Right lobe of liver (tissue), 6 donors: ENCODE measurements at places on chromosomes 7 and 10. TPM values are rescaled to one million over a fixed set of nuclear protein-coding genes. Genes with fewer than 3 reads are reported as not detected.

DNA sequence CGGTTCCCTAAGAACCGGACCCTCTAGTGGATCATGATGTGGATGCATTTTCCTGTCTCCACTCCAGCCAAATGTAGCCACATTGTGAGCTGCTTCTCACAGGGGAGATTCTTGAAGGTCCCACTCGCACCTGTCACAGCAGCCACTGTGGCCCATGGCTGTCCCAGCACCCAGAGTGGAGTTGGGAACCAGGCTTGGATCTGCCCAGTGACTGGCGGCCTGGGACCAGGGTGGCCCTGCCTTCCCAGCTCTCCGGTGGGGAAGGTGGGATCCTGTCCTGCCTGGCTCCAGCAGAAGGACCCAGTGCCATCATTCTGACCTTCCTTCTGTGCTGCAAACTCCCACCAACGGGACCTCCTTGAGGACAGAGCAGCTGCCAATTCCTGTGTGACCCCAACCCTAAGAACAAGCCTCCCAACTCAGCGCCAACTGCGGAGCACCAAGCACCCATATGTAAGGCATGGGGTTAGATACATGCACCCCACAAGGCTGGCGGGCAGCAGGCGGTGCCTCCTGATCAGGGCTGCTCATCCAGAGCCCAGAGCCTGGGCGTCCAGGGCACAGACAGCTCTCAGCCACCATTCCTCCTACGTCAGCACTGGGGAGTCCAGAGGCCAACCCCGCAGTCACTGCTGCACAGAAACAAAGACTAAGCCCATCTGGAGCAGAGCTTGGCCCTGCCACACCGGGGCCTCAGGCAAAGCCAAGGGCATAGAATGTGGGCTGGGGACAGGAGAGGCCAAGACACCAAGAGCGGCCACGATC, 28.8 kb downstream of the EBF3 start:
- no peak overlapping the region for H3K27ac ChIP-seq
- H3K4me1 ChIP-seq, result no peaks in the 10 kb centered on the region
- H3K27me3 ChIP-seq, result no peaks in the 10 kb centered on the region
- DNase-seq, result peak; percentile 33
- H3K4me3 ChIP-seq, result no peak overlapping the region

DNA sequence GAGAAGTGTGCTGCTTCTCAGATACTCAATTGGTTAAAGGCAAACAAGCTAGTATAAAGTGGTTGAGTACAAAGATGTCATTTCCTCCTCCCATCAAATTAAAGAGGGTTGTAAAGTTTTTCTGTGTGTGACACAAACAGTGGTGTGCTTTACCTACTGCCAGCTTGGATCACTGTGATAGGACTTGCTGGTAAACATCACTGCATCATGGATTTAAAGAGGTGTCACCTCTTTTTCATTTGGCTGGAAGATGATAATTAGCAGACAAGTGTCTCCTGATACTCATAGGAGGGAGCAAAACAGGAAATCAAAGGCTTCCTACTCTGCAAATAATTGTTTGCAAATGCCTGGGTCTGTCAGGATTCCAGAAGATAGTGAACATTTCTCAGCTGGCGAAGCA, 200.5 kb downstream of the MDFIC start:
- no peak overlapping the region for H3K4me3 ChIP-seq
- H3K4me1 ChIP-seq, result no peaks in the 10 kb centered on the region
- H3K36me3 ChIP-seq, result no peaks in the 10 kb centered on the region
- no peak for DNase-seq

DNA sequence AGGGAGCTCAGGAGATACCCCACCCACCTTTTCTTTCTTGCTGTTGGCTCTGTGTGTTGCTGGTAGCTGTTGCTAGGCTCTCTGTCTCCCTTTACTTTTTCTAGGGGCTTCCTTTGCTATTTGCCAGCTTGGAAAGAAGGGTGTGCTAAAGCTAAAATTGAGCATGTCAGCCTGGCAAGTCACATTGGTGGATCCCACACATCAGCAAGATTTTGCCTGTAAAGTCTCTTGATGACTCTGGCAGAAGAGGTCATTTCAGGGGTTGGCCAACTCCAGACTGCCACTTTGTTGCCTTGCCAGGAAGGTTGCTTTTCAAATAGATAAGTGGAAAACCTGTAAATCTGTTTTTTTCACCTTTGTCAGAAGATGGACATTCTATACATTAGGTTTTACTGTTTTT, 9.9 kb downstream of the CCNY start:
- no peak overlapping the region for H3K4me3 ChIP-seq
- no peaks in the 10 kb centered on the region for H3K4me1 ChIP-seq
- H3K27ac ChIP-seq, result no peak overlapping the region
- no peaks in the 10 kb centered on the region for H3K27me3 ChIP-seq
- no peaks in the 10 kb centered on the region for H3K36me3 ChIP-seq
- peak; percentile 59 for DNase-seq

DNA sequence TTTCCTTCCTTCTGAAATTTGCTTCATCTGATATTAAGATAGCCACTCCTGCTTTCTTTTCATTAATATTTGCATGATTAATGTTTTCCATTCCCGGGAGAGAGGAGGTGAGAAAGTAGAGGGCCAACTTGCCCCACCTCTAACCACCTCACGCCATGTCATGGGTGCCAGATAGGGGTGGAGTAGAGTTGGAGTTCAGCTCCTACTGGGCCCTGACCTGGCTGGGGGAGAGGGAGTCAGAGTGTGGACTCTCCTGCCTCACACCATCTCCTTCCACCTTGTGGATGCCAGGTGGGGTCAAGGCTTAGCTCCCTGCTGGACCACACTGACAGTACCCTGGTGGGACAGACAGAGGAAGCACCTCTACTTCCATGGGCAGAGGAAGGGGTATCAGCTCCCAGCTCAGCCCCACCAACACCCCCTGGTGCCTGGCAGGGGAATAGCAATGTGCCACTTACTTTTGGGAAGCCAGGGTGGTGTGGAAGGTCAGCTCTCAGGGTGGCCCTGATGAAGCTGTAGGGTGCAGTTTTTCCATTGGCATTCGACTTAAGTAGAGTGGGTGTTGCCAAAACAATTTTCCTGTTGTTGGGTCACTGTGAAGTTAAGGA, 28.0 kb downstream of the CHST12 start:
- no peak overlapping the region for H3K4me3 ChIP-seq
- peaks cover 4% of the 10 kb centered on the region for H3K36me3 ChIP-seq
- H3K4me1 ChIP-seq, result no peaks in the 10 kb centered on the region
- H3K27me3 ChIP-seq, result no peaks in the 10 kb centered on the region

CPN1 gene
- total RNA-seq, result 60.8 TPM

RASA4 gene
- 1.9 TPM for total RNA-seq

PIP gene
- not detected for total RNA-seq
